ENCODE measurements at places on chromosomes 6 and 20.

- no peak for DNase-seq
Measured at GRCh38 chr6:106069478-106069877, 16.7 kb upstream of the PRDM1 start.

DNA sequence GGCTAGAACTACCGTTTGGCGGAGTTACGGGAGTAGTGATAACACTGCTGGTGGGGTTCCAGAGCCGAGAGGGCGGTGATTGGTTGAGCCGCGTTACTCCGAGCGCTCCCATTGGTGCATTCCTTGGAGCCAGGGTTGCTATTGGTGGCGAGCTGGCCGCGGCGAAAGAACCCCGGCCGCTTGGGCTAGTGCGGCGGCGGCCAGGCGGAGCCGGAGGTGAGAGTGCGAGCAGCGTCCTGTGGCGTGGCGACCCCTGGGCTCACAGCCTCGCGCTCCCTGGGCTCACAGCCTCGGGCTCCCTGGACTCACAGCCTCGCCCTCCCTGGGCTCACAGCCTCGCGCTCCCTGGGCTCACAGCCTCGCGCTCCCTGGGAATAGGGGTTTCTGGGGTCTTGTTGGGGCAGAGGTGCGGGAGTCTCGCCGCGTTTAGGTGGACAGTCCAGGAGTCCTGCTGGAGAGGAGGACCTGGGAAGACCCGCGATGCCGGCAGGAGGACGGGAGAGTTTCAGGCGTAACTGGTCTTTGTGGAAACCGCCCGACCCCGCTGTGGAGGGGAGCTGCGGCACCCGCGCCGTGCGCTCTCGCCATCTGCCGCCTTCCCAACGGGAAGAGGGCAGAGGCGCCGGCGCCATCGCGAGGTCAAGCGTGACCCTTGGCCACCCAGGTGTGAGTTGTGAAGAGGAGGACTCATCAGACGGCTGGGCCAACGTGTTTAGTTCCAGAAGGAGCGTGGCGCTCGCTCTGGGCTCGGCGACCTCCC is 12.2 kb downstream of the PRDM13 start:
- DNase-seq = no peak

DNA sequence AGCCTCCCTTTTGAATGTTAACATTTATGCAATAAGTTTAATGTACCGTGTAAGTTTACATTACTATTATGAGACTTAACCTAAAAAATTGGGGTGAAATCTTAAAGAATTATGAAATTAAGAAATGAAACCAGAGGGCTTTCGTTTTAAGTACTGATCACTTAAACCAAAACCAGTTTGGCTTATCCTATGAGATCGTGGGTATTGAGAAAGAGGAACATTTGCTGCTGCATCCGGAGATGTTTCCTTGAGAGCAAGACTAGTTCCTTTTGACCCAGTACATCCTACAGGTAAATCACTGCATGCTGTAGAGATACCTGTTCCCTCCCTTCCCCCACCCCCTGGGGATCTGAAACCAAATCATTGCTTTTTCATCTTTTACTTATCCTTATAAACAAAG is 201.3 kb downstream of the ESR1 start:
- no peak for DNase-seq

GRCh38 chr6:101001012-101001411 is 119.9 kb upstream of the ASCC3 start:
- no peak for DNase-seq

DNA sequence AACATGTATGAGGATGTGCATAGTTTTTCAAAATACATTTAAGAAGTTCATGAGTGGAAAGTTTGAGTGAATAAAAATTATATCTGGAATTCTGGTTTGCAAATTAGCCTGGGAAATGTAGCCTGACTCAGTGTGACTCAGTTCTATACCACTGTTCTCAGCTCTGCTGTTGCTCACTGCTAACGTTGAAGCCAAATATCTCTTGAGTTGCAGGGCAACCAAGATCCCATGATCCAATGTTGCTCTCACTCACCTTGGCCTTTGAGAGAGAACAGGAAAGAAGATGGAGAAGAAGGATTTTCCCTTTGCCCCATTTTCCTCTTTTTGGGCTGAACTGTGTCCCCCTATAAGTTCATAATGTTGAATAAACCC is 28.9 kb downstream of the PSMB9 start:
- no peak for DNase-seq

DNA sequence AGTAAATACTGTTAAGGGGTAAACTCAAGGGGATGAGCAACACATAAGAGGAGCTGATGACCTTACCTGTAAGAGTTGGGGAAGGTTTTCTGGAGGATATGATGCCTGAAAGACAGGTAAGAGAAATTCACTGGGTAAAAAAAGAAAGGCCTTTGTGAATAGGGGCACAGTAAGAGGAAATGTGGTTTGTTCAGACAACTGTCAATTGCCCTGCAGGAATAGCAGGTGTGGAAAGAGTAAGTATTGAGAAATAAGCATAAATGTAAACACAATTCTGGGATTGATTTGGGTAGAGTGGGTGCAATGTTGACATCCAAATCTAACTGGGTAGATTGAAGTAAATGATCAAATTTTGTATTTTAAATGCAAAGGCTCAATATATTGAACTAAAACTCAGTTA is 670.0 kb downstream of the DHX35 start:
- no peak for DNase-seq

GRCh38 chr20:62430311-62430853 is 3.0 kb upstream of the RBBP8NL start:
- no peak for DNase-seq

- DNase-seq = no peak
Measured at GRCh38 chr6:4804095-4804494, 27.9 kb downstream of the CDYL start.

DNA sequence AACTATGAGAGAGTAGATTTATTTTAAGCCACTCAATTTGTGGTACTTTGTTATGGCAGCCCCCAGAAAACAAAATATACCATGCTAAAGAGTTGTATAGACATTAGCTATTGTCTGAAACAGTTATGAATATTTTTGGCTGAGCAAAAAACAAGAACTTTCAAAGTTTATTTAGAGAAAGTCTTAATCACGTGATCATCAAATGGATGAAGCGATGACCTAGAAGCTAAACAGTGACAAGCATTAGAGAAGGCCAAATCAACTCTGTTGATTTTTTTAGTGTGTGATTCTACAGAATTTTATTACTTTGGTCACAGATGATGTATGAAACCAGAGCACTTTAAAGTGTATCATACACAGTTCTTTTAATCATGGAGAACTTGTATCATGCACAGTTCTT is 1247.9 kb upstream of the MAP3K7 start:
- DNase-seq = no peak

DNA sequence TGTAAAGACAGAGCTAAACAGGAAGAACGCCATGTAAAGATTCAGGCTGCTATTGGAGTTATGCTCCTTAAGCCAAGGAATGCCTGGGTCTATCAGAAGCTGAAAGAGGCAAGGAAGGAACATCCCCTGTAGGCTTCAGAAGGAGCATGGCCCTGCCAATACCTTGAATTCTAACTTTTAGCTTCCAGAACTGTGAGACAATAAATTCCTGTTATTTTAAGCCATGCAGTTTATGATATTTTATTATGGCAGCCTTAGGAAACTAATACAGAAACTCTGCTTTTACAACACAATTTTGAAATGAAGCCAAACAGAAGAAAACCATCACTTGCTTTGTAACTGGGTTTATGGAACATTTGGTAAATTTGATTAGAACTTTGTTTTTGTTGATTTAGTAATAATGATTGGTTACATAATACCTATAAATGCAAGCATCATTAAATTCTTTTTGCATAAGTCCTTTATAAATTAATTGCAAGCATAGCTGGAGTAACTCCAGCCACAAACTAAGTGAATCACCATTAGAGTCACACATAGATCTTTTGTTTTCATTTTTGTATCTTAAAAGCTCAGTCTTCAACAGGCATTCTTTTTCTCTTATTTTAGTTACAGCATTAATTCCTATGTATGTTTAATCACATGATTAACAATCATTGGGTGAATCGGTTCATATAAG is 33.5 kb upstream of the TSPYL1 start:
- no peak for DNase-seq

DNA sequence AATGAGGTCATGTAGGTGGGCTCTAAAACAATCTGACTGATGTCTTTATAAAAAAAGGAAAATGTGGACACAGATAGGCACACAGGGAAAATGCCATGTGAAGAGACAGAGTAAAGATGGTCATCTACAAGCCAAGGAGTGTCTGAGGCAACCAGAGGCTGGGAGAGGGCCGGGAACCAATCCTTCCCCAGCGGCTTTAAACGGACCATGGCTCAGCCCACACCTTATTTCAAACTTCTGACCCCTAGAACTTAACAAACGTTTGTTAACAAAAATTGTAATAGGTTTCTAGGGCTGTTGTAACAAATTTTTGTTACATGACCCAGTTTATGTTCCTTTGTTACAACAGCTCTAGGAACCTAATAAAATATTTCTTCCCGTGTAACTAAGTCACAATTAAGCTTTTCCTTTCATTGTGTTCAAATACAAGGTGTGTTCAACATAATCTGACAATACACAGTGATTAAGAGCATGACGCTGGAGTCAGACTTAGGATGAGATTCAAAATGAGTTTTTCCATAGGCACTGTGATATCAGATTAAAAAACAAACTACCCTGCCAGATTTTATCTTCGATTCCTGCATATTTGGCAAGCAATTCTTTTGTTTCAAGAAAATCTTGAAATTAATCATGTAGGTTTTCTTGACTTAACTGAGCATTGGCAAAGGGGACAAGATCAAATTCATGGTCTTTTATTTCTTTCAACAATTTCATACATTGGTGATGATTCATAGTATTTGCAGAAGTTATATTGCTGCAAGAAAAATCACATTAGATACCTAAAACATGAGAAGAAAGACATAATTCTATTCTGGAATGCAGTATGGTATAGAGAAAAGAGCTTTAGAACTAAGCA is 169.5 kb upstream of the RIPOR2 start:
- DNase-seq = no peak

GRCh38 chr6:167552258-167552630 is 227.4 kb downstream of the TTLL2 start:
- DNase-seq = no peak

DNA sequence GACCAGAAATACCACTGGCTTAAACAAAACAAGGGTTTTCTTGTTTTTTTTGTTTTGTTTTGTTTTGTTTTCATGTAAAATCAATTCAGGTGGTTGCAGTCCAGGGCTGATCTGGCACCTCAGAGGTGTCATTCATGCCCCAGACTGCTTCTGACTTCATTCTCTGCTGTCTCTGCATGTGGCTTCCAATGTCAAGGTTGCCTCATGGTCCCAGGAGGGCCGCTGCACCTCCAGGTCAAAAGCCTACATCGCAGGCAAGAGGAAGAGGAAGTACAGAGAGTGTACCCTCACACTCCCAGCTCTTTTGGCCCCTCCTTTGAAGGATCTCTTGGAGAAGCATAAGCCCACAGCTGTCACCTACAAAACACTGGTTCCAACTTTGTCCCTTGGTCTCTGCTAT is 1.4 kb upstream of the BTN3A1 start:
- no peak for DNase-seq

DNA sequence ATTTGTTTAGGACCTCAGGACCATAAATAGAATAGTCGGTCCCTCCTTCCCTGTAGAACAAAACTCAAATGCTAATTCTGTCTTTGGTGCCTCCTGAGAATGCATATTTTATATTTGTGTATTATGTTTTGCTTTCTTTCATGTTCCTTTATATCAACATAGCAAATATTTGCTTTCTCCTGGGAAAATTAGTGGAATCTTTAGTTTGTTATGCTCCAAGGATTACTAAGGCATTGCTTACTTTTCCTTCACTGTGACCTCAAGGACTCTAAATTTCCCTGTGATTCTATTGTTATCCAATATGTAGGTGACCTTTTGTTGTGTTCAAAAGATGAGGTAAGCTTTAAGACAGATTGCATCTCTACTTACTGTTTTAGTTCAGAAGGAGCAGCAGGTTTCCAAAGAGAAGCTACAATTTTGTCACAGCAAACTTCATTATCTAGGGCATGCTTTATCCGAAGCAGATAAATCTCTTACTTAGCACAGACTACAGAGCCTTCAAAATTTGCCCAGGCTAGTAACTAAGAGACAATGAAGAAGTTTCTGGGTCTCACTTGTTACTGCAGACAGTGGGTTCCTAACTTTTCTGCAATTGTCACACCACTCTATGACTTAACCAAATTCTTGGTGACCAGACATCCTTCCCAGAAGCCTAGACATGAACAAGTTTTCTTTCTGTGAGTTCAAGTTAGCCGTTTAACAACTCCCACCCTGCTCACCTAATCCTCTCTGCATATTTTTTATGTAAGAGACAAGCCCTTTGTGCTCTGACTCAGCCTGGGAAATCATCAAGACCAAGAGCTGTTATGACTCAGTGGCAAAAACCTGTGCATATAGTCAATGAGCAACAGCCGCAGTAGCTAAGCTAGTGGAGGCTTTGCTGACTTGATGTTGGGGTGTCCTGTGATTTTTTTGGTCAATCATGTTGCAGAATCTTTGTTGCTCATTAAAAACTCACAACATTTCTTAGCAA is 378.8 kb downstream of the QKI start:
- DNase-seq = no peak

DNA sequence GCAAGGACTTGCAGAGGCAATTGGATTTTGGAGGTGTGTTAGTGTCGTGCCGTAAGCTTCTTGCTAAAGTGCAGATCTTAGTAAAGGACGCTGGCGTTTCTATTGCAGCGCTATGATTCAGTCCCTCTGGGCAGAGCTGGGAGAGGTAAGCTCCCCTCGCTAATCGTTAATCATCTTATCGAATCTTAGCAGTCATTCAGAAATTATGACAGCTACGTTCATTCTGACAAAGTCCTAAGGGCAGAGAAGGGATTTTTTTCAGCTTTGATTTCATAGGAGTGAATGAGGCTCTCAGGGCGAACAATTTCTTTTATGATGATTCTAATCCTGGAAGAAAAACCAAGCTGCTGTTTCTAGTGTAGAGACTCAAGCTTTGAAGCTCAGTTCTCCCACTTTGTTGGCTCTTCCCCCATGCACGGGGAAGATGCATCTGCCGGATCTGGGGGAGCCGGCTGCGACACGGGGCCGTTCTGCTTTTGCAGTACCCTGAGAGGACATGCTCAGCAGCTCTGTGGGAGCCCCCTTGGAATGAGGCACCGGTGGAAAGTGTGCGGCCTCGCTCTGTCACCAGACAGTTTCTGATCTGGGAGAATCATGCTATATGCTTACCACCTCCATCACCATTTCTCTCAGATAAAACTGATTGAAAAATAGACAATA is 79.1 kb upstream of the SLC22A23 start:
- no peak for DNase-seq

DNA sequence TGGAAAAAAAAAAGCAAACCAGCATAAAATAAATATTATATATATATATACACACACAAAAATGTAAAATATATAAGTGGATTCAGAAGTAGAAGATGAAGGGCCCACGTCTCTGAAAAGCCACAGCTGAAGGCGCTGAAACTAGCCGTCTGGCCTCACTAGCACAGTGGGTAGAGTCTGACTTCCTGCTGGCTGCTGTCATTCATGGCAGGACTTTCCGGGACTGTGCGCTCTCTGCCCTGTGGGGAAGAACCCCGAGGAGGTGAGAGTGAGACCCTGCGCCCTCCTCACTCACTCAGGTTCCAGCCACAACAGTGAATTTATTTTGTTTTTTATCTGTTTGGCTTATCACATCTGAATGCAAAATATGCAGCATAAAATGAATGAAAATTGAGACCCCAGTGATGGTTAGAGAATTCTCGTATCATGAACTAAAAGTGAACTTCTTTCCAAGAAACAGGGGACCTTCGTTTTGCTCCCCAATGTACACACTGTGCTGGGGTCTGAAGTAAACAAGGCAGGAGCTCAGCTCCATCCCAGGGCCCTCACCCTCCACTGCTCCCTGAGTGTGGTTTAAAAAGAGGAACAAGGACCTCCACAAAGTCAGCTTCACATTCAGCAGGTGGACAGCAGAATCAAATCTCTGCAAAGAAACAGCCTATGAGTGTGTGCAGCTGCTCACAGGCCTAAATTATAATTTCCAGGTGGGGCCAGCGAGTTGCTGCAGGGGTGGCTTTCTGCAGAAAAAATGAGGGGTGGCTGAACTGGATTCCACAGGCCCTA is 1.3 kb upstream of the RAMACL start:
- DNase-seq = no peak

Data from activated naive CD4-positive, alpha-beta T cell (primary cell).